NCI-H1417 (cell line): ENCODE measurements at places on chromosomes 12 and 14.

DNA sequence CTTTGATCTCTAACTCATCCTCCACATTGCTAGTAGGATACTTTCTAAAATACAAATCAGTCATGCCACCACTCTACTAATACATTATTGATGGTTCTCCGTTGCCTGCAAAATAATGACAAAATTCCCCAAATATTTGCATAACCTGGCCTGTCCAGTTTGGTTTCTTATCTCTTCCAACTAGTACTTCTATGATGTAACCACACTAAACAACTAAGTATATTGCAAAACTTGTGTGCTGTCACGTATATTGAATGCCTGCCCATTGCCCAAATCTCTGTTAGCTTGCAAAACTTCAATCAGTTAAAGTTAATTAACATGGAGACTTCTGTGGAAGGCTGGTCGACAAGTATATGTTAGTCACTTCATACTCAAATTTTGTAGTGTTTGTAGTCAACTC lies 6.5 kb downstream of the OR6C74 start:
- DNase-seq = no peak

DNA sequence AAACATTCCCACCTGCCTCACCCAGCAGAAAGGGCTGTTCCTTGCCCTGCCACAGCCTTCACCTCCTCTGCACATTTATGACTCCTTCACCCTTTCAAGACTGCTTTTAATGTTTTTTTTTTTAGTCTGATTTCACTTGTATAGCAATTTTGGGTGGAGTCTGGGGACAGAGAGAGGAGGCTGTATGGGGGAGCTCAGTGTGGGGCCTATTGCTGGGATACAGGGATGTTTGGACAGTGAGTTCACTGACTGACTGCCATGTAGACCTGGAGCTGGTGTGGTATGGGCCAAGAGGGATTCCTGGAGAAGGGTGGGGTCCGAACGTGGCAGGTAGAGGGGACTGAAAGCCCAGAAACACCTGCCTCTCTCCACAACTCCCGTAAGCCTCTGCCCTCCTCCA lies 1.9 kb upstream of the KRT85 start:
- no peak for DNase-seq

- DNase-seq = peak; percentile 90
These were observed 28.8 kb downstream of the CLMN start for GRCh38 chr14:95290871-95291431.

GRCh38 chr12:6909421-6910145 lies 4.8 kb upstream of the ENO2 start:
- DNase-seq = no peak

DNA sequence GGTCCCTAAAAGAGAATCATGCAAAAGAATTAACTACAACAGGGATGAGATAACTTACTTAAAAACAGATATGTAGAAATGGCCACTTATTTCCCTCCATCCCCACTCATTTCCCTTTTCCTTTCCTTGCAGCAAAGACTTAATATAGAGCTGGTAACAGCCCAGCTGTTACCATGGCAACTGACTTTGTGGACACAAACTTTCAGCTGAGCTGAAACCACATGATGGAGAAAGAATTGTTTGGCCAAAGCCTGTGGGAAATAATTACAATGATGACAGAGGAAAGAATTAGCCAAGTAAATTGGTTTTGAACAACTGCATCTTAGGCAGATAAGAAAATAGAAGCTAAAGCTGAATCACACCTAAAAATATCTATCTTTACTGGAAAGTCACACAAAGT lies 364.9 kb downstream of the GALC start:
- DNase-seq = no peak

DNA sequence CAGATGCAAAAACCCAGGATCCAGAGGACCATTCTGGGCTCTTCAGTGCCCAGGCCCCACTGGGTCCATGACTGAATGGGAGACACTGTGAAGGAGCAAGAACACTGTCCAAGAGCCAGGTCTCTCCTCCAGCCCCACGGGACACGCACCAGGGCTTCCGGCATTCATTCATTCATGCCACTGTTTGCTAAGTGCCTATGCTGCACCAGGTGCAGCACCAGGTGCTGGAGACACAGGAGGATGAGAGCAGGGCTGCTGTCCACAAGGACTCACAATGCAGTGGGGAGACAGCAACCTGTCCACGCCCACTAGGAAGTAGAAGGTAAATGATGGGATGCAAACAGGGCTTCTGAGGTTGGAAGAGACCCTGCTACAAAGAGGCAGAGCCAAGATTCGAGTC lies 20.4 kb downstream of the CLMN start:
- peak; percentile 58 for DNase-seq

- peak; percentile 92 for DNase-seq
These were observed 39.9 kb upstream of the BICDL1 start for GRCh38 chr12:119949145-119949544.

- DNase-seq = peak; percentile 46
These were observed 830 bp upstream of the MIS18BP1 start for GRCh38 chr14:45253754-45254310.

GRCh38 chr12:65330331-65330730 lies 51.8 kb downstream of the MSRB3 start:
- no peak for DNase-seq

- DNase-seq = no peak
These were observed 29.4 kb downstream of the ELK3 start for GRCh38 chr12:96223411-96224218.

DNA sequence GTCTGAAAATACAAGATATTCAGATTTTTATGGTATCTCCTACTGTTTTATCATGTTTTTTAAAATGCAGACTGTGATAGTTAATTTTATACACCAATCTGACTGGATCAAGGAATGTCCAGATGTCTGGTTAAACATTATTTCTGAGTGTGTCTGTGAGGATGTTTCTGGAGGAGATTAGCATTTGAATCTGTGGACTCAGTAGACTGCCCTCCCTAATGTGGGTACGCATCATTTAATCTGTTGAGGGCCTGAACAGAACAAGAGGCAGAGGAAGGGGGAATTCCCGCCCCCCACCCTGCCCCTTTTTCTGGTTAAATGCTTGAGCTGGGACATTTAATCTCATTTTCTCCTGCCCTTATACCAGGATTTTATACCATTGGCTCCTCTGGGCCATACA lies 72.1 kb downstream of the AVPR1A start:
- DNase-seq = peak; percentile 9

DNA sequence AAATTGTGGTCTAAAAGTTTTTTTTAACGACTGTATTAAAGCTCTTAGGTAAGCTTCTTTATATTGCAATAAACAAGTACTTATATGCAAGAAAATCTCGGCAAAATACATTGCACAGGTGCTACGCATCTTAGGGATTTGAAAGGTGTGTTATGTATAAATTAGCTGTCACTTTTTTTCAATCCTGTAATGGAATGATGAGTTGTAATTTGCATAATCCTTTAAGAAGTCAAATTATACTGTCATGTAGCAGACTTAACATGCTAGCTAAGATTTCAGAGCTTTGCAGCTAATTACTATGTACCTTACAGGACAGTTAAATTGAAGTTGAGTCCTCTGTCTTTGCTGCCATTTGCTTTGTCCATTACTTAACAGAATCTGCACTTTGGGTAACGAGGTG lies 117.5 kb downstream of the NPAS3 start:
- DNase-seq = no peak

DNA sequence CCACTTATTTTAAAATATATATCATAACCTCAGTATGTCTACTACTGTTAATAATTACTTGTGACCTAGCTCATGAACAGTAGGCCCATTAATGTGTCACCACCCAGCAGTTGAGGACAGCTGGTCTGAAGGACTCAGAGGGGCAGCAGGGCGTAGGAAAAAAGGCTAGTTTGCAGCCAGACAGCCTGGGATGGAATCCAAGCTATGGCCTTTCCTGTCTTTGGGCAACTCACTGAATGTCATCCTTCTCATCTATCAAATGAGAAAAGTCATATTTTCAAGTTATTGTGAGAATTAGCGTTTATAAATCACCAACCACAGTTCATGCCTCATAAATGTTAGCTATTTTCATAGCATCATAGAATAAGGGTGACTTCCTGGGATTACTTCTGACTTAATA lies 12.3 kb downstream of the DENND5B start:
- DNase-seq = no peak

- no peak for DNase-seq
These were observed 377.8 kb downstream of the DPF3 start for GRCh38 chr14:72515779-72516770.

DNA sequence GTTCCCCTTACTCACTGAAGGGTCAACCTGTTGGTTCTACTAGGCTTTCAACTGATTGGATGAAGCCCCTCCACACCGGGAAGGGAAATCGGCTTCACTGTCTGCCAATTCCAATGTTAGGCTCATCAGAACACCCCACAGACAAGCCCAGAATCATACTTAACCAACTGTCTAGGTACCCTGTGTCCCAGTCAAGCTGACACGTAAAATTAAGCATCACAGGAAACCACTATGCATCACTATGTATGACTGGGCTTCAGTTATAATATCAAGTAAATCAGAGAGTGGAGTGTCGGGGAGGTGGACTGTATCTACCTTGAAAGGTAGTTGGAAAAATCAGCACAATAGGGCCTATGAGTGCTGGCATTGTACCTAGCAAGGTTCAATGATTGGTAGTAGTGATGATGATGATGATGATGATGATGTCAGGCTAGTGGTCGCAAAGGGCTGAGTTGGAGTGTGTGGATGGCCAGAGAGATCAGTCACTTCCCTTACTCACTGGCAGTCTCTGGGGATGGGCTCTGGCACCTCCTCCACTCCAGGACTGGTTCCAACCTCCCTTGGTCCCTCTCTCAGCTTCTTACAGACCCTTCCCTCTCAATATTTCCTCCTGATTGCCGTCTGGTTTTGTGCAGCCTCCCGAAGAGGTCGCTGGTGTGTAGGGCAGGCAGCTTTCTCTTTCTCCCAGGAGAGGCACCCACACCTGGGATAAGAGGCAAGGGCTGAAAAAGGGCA lies 3.3 kb upstream of the ATG101 start:
- DNase-seq = no peak

GRCh38 chr12:24901576-24902461 lies 47.1 kb downstream of the BCAT1 start:
- no peak for DNase-seq

GRCh38 chr12:18753481-18754123 lies 15.7 kb downstream of the CAPZA3 start:
- no peak for DNase-seq

GRCh38 chr12:100857971-100858370 lies 63.4 kb downstream of the ANO4 start:
- DNase-seq = no peak

DNA sequence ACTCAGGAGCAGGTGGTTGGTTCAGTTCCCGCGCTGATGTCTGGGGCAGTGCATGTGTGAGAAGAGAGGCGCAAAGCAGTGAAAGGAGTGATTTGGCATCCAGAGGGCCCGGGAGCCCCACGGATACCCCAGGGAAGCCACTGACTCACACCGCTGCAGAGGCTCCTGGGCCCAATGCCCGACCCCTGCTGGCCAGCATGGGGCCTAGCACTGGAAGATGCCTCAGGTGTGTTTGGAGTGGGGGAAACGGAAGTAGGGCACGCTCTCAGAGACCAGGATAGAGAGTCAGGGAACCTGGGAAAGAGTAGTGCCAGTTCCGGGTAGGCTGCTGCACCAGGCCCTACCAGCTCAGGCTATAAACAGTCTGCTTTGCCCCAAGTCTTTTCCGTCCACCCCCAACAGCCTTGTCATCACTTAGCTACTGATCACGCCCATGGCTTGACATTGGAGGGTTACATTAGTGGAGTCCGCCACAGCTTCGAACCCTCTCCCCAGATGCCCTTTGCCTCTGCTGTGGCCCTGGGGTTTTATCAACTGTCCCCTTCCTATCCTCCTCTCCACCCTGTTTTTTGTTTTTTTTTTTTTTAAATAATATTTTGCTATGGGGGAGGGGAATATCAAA lies 9.5 kb upstream of the CSAD start:
- DNase-seq = no peak

GRCh38 chr14:78933948-78934524 lies 763.9 kb downstream of the NRXN3 start:
- peak; percentile 34 for DNase-seq

- no peak for DNase-seq
These were observed 89.3 kb upstream of the RFX4 start for GRCh38 chr12:106493531-106493930.
